ENCODE measurements at places on chromosomes 16 and 17. TPM values are rescaled to one million over a fixed set of nuclear protein-coding genes. Genes with fewer than 3 reads are reported as not detected.

DNA sequence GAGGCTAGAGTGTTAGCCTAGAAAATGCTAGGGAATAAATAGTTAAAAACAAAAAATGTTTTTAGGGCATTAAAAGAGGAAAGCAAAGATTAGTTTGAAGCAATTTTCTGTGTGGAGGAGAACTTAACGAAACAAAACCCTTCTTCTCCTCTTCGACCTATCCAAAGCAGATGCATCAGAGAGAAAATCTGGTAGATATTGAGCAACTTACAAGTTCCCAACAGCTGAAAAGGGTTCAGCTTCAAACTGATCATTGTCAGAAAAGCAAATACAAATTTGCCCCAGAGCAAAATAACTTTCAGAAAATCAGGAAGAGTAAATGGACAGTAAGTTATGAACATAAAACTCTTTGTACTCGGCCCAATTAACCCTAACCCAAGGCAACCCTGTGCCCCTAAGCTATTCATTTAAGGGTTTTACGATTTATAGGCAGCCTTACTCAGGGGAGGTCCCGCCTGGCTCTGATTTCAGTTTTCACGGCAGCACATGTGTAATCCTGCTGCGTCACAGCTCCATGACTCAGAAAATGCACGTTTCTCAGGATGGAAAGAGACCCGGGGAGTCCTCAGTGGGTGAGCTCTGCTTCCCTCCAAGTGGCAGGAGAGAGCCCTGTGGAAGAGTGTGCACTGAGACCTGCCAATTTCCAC is 405.7 kb upstream of the SALL1 start:
- DNase-seq = peak; percentile 86

DNA sequence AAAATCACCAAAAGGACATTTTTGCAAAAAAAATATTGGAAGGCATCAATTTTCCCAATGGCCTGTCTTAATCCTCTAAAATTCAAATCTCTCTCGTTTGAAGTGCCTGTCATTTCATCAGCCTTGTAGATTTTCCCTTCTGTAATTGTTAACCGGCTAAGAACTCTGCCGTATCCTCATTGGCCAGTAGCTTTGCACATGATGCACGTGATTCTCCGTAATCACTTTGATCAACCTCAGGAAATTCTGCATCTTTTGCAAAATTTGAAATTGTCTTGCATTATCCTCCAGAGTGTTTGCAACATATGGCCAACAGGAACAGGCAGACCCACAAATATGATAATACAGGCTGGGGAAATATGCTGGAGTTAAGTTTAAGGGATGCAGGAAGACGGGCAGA is 184.2 kb upstream of the RPL38 start:
- no peak for DNase-seq

DNA sequence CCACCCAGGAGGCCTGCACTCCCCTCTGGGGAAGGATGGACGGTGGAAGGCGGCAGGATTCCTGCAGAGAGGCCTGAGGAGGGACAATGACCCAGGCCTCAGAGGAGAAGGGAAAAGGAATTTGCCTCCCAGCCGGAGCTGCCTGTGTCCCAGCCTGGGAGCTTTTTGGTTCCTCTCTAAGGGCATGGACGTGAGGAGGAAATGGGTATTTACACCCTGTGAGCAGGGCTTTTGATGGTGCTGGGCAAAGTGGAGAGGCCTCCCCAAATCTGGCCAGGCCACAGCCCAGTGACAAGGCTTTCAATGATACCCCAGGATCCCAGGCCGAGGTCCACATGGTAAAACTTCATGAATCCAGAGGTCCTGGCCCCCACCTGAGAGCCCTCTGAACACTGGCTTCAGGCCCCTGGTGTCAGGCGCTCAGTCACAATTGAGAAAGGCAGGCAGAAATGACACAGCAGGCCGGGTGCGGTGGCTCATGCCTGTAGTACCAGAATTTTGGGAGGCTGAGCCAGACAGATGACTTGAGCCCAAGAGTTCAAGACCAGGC is 56.0 kb upstream of the DOC2B start:
- no peak for DNase-seq

GRCh38 chr16:2856061-2856670 is 1.8 kb downstream of the PRSS22 start:
- DNase-seq = no peak

GRCh38 chr16:52383640-52384292 is 163.2 kb downstream of the TOX3 start:
- DNase-seq = peak; percentile 57

DNA sequence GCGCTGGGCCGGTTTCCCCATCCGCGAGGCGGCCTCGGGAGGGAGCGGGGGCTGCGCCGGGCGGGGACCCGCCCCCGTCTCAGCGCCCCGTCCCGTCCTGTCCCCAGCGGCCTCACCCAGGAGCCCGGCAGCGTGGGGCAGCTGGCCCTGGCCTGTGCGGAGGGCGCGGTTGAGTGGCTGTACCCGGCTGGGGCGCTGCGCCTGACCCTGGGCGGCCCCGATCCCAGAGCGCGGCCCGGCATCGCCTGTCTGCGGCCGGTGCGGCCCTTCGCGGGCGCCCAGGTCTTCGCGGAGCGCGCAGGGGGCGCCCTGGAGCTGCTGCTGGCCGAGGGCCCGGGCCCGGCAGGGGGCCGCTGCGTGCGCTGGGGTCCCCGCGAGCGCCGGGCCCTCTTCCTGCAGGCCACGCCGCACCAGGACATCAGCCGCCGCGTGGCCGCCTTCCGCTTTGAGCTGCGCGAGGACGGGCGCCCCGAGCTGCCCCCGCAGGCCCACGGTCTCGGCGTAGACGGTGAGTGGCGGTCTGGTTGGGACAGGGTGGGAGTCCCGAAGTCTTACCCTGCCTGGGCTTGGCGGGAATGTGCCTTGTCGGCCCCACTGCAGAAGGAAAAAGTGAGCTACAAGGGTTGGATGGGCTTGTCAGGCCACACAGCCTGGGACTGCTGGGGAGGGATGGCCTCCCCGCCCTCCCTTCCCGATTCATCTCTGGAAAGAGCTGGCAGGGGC is 720 bp downstream of the METRN start:
- DNase-seq = no peak

DNA sequence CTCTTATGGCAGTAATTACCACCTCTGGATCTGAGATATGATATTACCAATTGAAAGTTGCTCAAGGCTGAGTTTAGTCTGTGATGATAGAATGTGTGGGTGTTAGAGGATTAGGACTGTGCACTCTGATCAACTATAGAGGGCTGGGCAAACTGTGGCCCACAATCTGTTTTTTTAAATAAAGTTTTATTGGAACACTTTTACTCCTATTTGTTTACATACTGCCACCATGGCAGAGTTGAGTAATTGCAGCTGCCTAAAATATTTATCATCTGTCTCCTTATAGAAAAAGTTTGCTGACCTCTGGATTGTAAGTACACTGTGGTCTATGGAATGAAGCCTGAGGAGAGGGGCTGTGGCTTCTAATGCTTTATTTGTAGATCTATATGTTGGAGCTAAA is 71.5 kb upstream of the N4BP1 start:
- no peak for DNase-seq

GRCh38 chr16:81431554-81432353 is 12.9 kb upstream of the CMIP start:
- DNase-seq = no peak

- DNase-seq = no peak
Measured at GRCh38 chr17:48515925-48516900, 14.6 kb downstream of the HOXB1 start.

- DNase-seq = no peak
Measured at GRCh38 chr17:77394540-77395295, 253.9 kb downstream of the SEC14L1 start.

DNA sequence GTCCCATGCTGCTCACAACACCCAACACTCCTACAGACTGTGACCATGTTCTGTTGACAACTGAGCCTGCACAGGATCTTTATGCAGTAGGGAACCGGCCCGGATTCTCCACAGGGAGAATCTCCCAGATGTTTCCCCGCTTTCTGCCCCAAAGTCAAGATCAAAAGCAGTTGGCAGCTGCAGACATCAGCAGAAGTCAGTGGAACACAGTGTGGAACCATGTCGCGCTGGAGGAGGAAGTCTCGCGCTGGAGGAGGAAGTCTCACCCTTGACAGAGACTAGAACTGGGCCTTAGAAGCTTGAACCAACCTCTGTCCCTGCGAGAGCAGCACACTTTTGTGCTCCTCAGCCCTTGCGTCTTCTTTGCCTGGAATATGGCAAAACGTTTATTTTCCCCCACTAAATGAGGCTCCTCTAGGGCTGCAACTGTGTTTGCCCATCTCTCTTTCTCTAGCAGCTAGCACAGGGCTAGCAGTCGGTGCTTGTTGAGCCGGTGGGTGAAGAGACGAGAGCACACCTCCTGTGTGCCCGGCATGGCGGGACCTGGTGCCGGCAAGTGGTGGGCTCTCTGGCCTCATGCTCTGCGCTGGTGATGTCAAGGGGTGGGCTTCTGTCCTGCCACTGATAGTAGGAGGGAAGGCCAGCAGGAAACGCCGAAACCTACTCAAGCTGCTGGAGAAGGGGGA is 2.1 kb upstream of the MRC2 start:
- no peak for DNase-seq

DNA sequence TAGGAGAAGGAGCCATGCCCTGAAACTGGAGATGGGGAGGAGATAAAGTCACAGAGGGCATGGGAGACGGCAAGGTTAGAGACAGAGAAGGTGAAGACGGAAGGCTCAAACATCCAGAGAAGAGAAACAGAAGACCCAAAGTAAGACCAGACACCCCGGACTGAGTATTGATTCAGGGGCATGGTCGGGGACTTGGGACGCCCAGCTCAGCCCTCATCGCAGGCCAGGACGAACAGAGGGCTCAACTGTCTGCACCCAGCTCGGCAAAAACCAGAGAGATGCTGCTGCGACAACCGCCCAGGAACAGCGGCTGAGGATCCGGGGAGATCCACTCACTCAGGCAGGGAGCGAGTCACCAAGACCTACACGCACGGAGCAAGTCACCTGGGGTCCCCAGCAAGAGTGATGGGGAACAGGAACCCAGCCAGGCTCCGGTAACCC is 999 bp downstream of the XYLT1 start:
- no peak for DNase-seq

DNA sequence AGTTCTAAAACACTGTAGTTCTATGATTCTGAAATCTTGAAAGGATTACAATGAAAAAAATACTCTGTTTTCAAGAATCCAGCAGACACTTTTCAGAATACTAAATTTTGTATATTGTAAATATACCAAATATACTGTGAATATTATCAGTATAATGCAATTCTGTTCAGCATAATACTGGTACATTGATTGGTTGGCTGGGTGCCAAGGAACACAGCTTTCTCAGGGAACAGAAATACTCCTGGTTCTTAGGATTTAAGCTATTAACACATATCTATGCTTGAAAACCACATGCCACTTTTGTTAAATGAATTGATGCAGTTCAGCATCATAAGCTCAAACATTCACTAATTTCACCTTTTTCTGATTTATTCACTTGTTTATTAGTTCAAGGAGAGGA is 2.5 kb upstream of the GINS3 start:
- no peak for DNase-seq

DNA sequence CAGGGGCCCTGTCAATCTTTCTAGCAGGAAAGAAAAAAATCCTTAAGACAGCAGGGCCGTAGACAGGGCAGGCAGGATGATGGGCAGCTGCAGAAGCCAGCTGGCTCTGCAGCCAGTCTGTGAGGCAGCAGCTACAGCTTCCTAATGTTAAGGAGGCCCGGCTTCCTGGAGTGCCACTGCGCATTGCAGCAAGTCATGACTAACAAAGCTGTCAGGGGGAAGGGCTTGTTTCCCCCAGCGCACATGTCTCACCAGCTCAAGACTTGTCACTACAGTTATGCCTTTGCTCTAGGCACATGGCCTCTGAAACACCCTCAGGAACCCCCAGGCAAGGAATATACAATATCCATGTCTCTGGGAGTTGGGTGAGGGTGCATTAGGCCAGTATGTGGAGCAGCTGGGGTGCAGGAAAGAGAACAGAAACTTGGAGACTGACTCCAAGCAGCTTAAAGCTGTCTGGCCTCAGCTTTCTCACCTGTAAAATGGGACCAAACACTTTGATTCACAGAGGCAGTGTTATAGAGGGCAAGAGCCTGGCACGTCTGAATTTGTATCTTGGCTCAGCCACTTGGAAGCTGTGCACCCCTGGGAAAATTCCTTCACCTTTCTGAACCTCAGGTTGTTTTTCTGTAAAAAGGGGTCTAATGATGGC is 220.0 kb downstream of the HAPSTR1 start:
- peak; percentile 33 for DNase-seq

- no peak for DNase-seq
Measured at GRCh38 chr16:88599092-88599733, 29.0 kb downstream of the ZC3H18 start.

DNA sequence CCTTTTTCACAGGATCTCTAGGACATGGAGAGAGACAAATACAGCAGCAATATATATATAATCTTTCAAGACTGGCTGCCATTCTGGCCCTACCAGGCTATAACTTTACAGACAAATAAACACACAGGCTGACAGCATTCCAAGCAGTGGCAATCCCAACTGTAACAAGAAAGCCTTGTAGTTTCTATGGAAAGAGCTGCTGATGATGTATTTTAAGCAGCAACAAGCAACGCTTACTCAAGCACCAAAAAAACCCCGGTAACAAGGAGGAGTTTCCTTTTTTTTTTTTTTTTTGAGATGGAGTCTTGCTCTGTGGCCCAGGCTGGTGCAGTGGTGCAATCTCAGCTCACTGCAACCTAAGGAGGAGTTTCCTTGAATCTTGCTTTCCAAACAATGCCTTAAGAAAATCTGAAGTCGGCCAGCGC is 23.2 kb downstream of the LSM12 start:
- no peak for DNase-seq

- DNase-seq = peak; percentile 8
Measured at GRCh38 chr17:27379888-27380533, 76.2 kb upstream of the KSR1 start.

- no peak for DNase-seq
Measured at GRCh38 chr16:9800186-9800738, 382.0 kb downstream of the GRIN2A start.

NOG gene
- 0.26 TPM for total RNA-seq

UNC45B gene
- total RNA-seq = not detected

HIC1 gene
- total RNA-seq = 0.64 TPM

TBX6 gene
- 0.26 TPM for total RNA-seq

HSD11B2 gene
- 2.1 TPM for total RNA-seq

CHST5 gene
- total RNA-seq = not detected

FSCN2 gene
- 1.3 TPM for total RNA-seq

MIEN1 gene
- 34.1 TPM for total RNA-seq

MBTD1 gene
- 10.5 TPM for total RNA-seq
